ENCODE measurements at places on chromosomes 2 and 18. TPM values are rescaled to one million over a fixed set of nuclear protein-coding genes. Genes with fewer than 3 reads are reported as not detected.

GRCh38 chr2:44498551-44498950 is 136.8 kb downstream of the CAMKMT start:
- DNase-seq = no peak

DNA sequence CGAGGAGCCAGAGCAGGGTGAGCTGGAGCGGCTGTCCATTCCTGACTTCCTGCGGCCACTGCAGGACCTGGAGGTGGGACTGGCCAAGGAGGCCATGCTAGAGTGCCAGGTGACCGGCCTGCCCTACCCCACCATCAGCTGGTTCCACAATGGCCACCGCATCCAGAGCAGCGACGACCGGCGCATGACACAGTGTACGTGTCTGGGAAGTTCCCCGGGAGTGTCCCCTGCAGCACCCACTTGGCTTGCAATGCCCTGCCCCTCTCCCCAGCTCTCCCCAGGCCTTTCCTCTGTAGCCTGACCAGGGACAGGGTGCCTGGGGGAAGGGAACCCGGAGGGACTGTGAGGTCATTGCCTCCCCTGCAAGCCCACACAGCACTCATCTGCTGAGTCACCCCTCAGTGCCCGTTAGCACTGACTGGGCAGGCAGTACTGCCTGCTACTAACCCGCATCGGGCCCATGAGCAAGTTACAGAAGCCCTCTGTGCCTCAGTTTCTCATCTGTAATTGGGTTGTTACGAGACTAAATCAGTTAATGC is 29.4 kb upstream of the GMPPA start:
- DNase-seq = no peak

- no peak for DNase-seq
These were observed 89.8 kb upstream of the CYRIA start for GRCh38 chr2:16755442-16755841.

Gene CRYBA2
- total RNA-seq = 3.0 TPM

DNA sequence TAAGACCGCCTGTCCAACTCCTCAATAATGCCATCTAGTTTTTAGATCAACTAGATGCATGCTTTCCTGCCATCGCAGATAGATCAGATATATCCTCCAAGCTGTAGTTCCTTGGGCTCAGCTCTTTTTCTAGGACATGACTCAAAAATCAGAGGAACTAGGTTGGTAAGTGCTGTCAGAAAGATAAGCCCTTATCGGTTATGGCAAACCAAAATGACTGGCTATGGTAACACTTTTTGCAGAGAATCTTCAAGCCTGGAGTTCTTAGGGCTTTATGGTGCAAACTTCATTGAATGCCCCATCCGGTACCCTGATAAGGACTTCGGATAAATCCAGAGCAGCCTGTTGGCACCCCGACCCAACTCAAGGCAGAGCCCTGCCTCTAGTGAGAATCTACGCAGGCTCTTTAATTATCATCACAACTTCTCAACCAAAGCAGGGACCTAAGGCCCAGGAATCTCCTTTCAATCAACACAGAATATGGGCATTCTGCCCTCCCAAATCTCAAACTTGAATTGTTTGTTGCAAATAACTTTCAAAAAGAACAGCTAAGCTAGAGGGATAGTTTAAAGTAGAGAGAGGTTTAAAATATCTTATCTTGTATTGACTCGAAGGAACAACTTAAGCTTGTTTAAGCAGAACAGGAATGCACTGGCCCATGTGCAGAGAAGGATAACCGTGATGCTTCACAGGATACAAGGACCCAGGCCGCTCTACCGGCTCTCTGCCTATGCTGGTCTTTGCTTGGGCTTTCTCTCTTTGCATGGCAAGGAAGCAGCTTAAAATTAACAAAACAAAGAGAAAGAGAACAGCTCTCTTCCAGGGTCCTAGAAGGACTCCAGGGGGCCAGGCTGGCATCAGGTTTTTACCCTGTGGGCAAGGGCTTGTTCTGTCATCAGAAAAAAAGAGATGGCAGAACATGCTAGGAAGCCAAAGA is 3.4 kb upstream of the CYP1B1 start:
- DNase-seq = no peak

- no peak for DNase-seq
These were observed 59.2 kb upstream of the FHL2 start for GRCh38 chr2:105458076-105458475.

- no peak for DNase-seq
These were observed 110.9 kb upstream of the RMP24 start for GRCh38 chr18:35861367-35862118.

Gene ABHD1
- 4.1 TPM for total RNA-seq

Gene OTOS
- total RNA-seq = not detected
